Stimulated activated CD4-positive, alpha-beta T cell treated with anti-CD3 and anti-CD28 coated beads, Interleukin-1b, Interleukin-23, amount 100 ng/mL, for 1 hour (primary cell): ENCODE measurements at places on chromosomes 6 and 20.

GRCh38 chr6:116969211-116969863, 92.3 kb downstream of the RFX6 start:
- no peak for DNase-seq

DNA sequence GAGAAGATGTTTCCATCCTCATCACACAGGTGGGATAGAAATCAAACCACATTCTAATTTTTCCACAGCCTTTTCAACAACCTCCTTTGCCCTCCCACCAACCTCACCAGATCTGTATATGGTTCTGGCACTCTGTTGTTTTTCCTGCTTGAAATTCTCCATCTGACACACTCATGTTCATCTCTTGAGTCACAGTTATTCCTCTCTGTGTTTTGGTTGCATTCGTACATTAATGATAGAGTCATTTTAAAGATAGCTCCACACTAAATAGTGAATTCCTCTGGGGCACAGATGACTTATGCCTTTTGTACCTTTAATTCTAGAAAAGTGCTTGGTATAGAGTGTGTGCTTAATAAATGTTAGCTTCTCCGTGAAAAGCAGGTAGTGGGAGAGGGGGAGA, 1.4 kb upstream of the GCLC start:
- no peak for DNase-seq

GRCh38 chr20:1824834-1825233, 70.4 kb upstream of the SIRPA start:
- no peak for DNase-seq

DNA sequence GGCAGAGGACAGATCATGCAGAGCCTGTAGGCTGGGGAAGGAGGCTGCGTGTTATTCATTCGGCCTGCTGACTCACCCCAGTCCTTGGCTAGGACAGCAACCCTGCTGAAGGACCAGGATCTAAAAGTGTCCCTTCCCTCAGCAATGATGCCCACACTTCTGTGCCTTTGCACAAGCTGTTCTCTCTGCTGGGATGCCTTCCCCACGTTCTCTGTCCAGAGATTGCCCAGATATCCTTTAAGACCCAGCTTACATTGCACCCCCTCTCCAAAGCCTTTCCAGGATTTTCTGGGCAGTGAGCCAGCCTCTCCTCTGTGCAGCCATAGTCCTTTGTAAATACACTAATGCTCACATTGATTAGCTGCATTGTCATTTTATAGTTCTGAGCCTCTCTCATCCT, 99.3 kb upstream of the CHD6 start:
- no peak for DNase-seq

- no peak for DNase-seq
Measured at GRCh38 chr6:37059344-37060194, 54.1 kb downstream of the FGD2 start.

- DNase-seq: no peak
Measured at GRCh38 chr6:106858653-106859092, 115.9 kb downstream of the CD24 start.

GRCh38 chr6:5762561-5762968, 244.2 kb downstream of the NRN1 start:
- no peak for DNase-seq

DNA sequence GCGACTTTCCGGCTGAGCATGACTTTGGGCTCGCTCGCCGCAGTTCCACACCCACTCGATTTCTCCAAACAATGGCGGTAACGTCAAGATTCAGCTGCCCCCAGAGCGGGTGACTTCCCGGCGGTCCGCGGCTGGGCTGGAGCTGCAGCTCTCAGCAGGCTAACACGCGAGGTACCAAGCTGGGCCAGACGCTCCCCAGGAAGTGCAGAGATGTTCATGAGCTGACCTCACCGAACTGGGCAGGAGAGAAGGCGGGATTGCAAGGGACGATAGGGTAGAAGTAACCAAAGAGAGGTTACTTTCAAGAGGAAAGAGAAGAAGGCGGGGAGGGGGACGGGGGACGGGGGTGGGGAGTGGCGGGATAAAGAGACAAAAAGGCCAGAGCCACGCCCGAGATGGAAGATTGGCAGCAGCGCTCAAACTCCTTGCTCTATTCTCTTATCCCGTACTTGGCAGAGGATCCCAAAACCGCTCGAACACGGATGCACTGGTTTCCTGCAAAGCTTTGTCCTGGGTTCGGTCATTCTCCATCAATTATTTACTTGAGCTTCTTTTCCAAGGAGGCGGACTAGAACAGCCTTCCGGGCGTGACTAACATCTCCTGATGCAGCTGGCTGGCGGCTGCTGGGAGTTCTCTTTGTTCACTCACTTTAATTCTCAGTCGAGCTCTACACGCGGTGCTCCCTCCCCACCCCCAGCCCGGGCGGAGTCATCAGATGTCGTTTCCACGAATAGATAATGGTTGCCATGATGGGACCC, at the start of gene MTCL3:
Gene MTCL3 (minus strand): TSS at position 626 of the 759 bp plus-strand sequence.
- DNase-seq: peak; percentile 29

DNA sequence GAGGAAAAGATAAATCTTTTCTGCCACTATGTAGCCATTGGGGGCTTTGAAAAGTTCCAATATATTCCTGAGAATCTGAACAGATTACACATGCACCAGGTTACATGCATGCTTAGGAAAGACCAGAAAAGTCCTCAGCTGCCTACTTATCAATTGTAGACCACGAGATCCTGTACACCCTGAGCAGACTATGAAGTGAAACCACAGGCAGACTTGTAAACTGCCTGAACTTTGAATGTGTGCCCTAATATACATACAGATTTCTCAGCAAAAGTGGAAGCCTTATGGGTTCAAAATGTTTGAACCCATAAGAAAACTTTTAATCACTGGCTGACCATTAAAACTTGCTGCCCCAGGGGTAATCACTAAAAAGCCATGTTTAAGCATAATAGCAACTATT, 273.5 kb upstream of the RUNX2 start:
- DNase-seq: no peak

DNA sequence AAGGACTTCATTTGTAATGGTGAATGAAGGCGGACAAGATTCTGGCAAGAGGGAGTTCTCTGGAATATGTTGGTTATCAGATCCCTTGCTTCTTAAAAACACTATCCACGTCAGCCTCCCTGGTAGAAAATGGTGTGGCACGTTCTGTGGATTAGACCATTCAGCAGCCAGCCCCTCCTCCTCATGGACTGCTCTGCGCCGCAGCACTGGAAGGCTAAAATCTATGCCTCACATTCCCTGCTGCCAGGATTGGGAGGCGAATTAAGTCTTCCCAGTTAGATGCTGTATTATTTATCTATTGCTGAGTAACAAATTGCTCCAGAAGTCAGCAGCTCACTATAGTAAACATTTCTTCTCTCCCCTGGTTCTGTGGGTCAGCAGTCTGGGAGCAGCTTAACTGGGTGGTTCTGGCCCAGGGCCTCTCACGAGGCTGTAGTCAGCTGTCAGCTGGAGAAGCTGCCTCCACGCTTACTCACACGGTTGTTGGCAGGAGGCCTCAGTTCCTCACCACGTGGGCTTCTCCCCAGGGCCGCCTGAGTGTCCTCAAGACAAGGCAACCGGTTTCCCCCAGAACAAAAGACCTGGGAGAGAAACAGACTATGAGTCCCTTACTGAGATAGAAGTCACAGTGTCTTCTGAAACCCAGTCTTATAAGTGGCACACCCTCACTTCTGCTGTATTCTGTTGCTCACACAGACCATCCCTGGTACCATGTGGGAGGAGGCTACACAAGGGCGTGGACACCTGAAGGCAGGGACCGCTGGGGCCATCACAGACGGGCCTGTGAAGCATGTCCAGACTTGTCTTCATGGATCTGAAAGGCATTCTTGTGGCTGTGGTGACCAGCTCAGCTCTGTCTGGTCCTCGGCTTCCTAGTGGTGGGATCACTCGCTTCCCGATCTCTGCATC, 101.0 kb downstream of the NRN1 start:
- no peak for DNase-seq

DNA sequence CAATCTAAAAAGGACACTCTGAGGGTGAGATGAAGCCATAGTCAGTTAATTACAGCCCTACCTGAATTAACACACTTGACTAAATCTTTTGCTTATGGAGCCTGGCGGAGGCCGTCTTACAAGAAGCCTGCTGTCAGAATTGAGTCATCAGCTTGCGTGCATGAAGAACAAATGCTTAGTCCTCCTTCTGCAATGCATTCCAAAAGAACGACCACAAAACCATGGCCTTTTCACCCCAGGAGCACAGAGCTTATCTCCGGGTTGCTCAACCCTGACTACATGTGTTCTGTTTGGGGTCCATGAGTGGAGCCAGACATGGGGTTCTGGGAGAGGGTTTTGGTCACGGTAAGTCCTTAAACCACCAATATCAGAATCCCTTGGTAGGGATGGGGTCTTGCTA, 318.1 kb downstream of the CLIC5 start:
- no peak for DNase-seq

DNA sequence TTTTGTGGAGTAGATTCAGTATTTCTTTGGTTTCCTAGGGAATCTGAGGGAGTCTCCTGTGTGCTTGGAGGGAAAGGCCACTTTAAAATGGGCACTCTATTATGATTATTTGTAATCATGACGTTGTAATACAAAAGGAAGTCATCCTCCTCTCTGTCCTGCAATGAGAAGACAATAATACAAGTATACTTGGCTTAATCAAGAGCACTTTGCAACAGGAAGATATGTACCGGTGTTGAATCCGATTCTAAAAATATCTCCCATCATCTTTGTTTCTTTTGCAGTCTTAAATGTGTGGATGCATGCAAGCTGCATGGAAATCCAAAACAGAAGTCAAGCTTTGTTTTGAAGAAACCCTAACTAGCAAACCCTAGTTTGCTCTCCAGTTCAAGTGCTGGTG, 94.1 kb upstream of the QKI start:
- no peak for DNase-seq

DNA sequence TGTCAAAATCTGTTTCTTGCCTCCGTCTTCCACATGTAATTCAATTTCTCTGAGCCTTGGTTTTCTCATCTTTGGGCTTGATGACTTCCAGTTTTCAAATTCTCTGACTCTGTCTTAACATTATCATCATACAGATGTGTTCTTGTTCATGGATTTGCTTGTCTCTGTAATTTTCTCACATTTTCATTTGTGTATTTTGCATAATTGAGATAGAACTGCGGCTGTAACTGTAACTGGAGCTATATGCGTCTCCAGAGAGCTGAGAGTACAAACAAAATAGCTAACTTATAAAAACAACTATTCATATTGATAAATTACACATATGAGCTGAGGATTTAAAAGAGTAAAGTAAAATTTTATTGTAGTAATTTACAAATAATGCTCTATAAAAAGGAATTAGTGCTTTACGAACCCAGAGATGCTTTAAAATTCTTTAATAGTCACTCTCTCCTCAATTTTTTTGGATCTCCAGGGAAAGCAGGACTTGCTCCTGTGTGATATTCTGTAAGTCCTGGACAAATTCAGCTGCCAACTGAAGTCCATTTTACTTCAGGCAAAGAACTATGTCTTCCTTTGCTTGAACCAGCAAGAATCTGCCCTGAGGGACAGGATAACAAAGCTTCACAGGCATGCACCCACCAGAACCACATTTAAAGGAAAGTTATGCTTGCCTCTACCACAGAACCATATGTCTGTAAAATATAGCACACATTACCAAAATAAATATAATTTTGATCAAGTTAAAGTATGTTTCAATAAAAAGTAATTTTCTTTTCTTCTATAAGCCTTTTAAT, 288.3 kb downstream of the KHDC1L start:
- DNase-seq: no peak

- no peak for DNase-seq
Measured at GRCh38 chr6:6984585-6985366, 123.0 kb upstream of the RREB1 start.

DNA sequence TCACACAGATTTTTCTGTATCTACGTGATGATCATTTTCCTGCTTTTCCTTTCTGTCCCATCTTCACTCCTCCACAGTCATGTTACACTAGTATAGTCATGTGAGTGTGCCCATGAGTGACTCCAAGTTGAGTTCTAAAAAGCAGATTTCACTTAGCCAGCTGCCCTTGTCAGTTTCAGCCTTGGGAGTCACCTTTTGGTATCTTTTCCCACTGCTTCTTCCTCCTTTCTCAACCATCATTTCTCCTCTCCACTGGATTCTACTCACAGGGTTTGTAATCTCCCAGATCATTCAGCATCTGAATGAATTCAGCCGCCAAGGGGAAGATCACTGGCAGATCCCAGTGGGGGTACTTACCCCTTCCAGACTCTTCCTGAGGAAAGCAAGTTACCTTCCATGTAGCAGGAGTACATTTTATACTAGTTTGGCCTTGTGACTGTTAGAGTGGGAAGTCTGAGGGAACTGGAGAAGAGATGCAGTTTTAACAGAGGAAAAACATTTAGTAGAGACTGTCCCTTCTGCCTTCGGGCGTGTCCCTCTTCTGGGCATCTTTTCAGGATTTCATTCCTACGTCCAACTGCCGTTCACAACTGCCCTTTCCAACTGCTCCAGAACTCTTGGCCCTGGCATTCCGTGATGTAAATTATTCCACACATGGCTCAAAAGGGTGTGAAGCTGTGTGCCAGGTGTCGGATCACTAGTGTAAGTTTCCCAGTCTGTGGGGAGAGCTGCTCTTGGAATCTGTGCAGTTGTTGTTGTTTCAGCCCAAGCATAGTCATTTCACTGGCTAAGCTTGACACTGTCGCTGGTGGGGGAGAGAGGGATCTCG, 38.9 kb downstream of the BICRAL start:
- no peak for DNase-seq
